Lower leg skin (tissue), 4 donors: ENCODE measurements at places on chromosomes 6 and 20.

- DNase-seq: no peak
Measured at GRCh38 chr6:118464620-118465019, 83.5 kb upstream of the PLN start.

- no peak for DNase-seq
Measured at GRCh38 chr6:45850378-45851033, 165.2 kb downstream of the CLIC5 start.

DNA sequence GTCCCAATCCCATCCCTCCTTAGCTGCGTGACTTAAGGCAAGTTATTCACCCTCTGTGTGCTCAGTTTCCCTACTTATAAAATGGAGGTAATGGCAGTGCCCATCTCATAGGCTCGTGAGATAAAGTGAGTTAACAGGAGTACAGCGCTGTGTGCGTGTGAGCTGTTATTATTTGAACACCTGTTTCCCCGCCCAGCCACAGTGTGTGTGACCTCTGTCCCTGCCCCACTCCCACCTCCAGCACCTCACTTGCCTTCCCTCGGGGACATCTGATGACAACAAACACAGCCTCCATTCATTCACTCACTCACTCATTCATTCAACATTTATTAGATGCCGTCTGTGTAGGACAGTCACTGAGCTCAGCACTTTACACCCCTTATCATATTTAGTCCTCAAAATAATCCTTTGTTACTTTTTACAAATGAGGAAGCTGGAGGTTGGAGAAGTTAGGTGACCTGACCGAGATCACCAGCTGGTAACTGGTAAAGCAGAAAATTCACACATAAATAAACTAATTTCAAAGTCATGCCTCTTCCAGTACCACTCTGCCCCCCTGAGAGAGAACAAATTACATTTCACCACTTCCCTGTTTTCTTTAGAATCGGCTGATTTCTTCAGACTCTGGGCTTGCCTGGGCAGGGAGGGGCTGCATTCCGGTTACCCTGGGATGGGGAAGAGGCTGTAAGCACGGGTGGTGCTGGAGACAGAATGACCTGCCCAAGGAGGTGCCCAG, 58.6 kb downstream of the CPNE5 start:
- no peak for DNase-seq

DNA sequence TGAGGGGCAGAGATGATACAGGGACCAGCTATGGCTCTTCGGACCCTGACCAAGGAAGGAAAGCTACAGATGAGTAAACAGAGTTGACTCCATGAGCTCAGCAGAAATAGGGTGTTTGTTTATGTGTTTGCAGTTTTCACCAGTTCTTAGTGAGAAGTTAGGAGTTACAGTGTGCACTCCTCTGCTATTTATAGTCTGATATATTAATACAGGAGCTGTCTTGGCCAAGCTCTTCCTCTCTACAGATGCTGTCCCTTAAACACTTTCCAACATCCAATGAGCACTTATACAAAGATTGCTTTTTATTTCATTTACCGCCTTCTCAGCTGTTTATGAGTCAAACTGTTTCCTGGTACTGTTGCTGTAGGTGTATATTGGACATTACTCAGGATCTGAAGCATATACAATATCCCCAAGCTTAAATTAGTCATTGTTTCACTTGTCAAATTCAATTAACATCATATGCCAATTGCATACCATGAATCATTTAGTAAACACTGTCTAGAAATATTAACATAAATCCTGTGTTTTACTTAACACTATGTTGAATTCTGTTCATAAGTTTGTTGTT, 618.0 kb downstream of the PRKN start:
- no peak for DNase-seq

GRCh38 chr6:139051396-139052060, 23.0 kb downstream of the ABRACL start:
- no peak for DNase-seq

GRCh38 chr6:47924001-47924400, 142.2 kb downstream of the OPN5 start:
- no peak for DNase-seq

GRCh38 chr6:75101896-75102295, 104.0 kb downstream of the COL12A1 start:
- DNase-seq: no peak

- DNase-seq: no peak
Measured at GRCh38 chr20:30598460-30599230, 658.8 kb upstream of the DEFB115 start.

DNA sequence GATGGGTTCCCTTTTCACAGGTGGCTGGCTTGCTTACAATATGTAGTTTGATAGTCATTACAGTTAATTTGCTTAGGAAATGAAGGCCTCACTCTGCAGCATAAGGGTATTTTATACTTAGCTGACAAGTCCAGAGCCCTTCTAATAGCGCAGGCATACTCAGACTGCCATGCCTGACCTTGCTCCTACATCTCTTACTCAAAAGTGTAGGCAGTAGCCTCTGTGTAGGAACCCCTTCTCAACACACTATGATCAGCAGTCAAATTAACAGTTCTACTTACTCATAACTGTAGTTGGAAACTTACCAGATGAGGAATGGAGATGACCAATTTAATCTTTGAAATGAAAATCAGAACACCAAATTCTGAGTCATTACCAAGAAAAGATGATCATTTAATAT, 373.5 kb downstream of the TBC1D32 start:
- no peak for DNase-seq

DNA sequence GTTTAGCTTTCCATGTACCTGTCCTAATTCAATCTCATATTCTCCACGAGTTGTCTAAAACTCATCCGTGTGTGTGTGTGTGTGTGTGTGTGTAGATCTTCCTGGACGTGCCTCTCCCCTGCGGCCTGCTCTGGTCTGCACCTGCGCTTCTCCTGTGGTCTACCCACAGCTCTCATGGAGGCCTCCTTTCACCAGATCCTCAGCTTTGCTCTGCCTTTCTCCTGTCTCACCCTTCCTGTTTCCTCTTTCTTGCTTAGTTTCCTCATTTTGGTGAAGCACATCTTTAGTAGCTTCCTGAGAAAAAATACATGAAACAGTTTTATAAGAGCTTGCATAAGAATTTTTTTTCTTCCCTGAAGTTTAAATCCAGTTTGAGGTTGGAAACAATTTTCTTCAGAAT, 18.1 kb downstream of the SLX4IP start:
- DNase-seq: no peak

GRCh38 chr6:47749757-47750156, 32.1 kb upstream of the OPN5 start:
- no peak for DNase-seq

DNA sequence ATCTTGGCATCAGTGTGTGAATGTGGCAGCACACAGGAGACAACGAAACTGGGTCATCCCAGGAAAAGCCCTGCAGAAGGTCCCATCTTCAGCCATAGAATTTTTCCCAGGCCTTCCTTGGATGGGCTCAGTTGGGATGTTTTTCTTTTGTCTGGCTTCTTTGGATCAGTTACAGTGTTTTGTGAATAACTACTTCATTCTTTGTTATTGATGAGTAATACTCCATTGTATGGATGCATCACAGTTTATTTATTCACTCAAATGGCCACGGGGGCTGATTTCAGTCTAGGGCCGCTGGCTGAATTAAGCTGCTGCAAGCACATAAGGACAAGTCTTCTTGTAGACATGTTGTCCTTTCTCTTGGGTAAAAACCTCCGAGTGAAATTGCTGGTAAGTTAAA, 81.3 kb upstream of the CD93 start:
- DNase-seq: no peak

GRCh38 chr6:136464148-136464547, 86.1 kb downstream of the MAP7 start:
- DNase-seq: no peak

GRCh38 chr20:56750430-56750829, 121.3 kb downstream of the TFAP2C start:
- no peak for DNase-seq

- DNase-seq: peak; percentile 21
Measured at GRCh38 chr6:26019261-26019830, 56.7 kb downstream of the TRIM38 start.

DNA sequence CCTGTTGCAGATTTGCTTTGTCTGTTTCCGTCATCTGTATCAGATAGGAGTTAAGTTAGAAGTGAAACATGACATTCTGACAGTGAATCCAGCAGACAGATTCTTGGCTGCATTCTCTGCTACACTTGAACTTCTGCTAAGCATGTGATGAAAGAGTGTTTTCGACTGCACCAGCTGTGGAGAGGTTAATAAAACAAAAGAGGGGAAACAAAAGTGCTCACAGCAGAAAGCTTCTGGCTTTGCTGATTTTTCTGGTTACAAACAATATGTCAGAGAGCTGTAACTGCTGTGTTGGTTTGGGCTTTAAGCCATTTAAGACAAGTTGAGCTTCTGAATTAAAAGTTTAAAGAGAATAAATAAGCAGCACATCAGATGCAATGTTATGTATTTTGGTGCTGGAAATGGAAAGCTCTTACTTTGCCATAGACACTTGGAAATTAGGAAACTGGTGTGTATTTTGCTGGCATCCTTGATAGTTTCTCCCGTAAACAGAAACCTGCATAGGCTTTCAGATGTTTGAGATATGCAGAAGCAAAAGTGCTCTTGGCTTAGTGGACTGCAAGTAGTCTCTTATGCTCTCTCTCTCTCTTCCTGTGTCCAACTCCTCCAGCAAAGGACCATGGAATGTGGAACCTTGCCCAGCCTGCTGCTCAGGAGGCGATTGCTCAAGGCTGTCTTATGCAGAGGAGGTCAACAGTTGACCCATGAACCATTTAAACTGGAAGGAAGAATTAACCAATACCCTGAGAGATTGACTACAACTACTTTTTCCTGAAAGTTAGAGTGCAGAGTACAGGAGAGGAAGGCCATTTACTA, 104.9 kb downstream of the RPS12 start:
- DNase-seq: peak; percentile 42

DNA sequence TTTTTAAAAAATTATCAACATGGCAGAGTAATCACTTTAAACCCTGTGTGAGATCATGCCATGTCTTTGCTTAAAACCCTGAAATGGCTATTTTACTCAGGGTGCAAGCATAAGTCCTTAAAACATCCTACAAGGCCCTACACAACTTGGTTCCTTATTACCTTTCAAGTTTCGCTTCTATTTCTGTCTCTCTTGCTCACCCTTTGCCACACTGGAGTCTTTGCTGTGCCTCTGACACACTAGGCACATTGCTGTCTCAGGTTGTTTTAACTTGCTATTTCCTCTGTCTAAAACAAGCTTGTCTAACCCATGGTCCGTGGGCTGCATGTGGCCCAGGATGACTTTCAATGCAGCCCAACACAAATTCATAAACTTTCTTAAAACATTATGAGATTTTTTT, 55.6 kb downstream of the KIAA0408 start:
- no peak for DNase-seq

GRCh38 chr20:14838663-14839628, 501.5 kb upstream of the FLRT3 start:
- no peak for DNase-seq

GRCh38 chr6:21593927-21594415, 420 bp downstream of the SOX4 start:
- no peak for DNase-seq

- no peak for DNase-seq
Measured at GRCh38 chr6:168791917-168792316, 350.9 kb downstream of the SMOC2 start.

- DNase-seq: peak; percentile 56
Measured at GRCh38 chr6:168927026-168927425, 326.6 kb downstream of the THBS2 start.

- no peak for DNase-seq
Measured at GRCh38 chr6:127869772-127870404, 31.0 kb downstream of the THEMIS start.

- DNase-seq: no peak
Measured at GRCh38 chr20:45450097-45450818, 19.3 kb upstream of the WFDC2 start.

- DNase-seq: no peak
Measured at GRCh38 chr6:75285283-75285639, 669 bp upstream of the TMEM30A start.

GRCh38 chr20:33320006-33320405, 37.0 kb downstream of the BPIFB1 start:
- DNase-seq: no peak

GRCh38 chr20:61682996-61683681, 382.5 kb downstream of the TAF4 start:
- DNase-seq: no peak

DNA sequence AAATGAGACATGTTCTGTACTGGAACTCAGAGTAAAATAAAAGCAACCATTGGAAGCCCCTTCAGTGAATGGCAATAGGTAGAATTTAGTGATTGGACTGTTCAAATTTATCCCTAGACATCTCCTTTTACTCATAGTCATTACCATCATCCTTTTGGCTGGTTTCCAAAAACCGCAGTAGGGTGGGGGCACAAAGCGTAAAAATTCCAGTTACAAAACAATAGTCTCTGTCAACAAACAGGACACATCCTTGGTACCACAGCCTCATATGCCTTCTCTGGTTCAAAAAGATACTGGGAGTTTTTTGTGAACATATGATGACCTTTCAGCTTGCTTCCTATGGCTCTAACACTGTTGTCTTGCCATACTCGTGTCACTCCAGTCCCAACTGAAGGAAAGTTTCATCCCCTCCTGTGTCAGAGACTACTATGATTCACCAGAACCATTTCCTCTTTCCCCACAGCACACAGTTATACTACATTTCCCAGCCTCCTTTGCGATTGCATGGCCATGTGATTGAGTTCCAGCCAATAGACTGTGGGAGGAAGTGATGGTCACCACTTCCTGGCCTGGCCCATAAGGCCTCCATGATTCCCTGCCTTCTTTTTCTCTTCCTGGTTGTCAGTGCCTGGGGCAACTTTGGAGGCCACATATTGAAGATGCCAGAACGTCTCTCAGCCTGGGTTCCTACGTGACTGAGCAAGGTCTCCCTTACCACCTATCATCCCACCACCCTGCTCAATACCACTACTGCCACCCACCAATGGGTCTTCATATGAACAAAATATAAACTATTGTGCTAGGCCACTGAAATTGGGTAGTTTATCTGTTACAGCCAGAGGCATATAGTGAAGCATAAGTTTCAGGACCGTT, 162.4 kb downstream of the ID4 start:
- no peak for DNase-seq

GRCh38 chr6:12241493-12242175, 48.5 kb upstream of the EDN1 start:
- no peak for DNase-seq
